Lung (tissue), 17 donors: ENCODE measurements at places on chromosomes 7 and 10. TPM values are rescaled to one million over a fixed set of nuclear protein-coding genes. Genes with fewer than 3 reads are reported as not detected.
A peak's percentile ranks its signal among the peaks of the same experiment; 100 is the strongest.

- no peak overlapping the region for H3K27ac ChIP-seq
- H3K36me3 ChIP-seq: no peaks in the 10 kb centered on the region
- H3K27me3 ChIP-seq: no peaks in the 10 kb centered on the region
Observed at GRCh38 chr10:129942391-129942790, 21.7 kb downstream of the EBF3 start.

GRCh38 chr10:35182631-35183510 lies 56.2 kb downstream of the CREM start:
- peaks cover 2% of the 10 kb centered on the region for H3K36me3 ChIP-seq
- no peak for DNase-seq
- H3K27ac ChIP-seq: no peak overlapping the region
- H3K27me3 ChIP-seq: no peaks in the 10 kb centered on the region

- DNase-seq: no peak
- H3K4me3 ChIP-seq: no peak overlapping the region
- peaks cover 40% of the 10 kb centered on the region for H3K36me3 ChIP-seq
- H3K4me1 ChIP-seq: no peaks in the 10 kb centered on the region
- no peak overlapping the region for H3K27ac ChIP-seq
- H3K27me3 ChIP-seq: no peaks in the 10 kb centered on the region
Observed at GRCh38 chr7:80213814-80214213, 79.2 kb downstream of the GNAI1 start.

- peaks cover 15% of the 10 kb centered on the region for H3K36me3 ChIP-seq
- H3K27ac ChIP-seq: peak overlapping the region; percentile 97
- H3K4me3 ChIP-seq: no peak overlapping the region
- peak; percentile 100 for DNase-seq
- no peaks in the 10 kb centered on the region for H3K27me3 ChIP-seq
Observed at GRCh38 chr7:4744391-4745264, 30.8 kb upstream of the AP5Z1 start.

DNA sequence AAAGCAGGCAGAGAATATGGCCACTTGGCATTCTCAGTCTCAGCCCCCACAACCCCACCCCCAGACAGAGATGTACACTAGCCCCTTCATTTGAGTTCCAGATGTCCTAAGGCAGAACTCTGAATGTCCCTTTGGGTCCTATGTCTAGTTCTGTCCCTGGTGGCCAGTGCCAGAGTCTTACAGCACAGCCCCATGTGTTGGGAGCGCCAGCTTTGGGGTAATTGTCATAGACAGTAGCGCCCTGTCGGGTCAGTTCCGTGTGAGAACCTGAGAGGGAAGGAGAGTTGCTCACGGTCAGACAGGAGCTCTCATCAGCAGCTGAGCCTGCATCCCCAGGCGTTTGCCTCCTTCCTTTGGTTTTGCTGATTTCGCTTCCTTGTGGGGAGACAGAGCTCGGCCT lies 94.9 kb upstream of the INSYN2A start:
- H3K36me3 ChIP-seq: no peaks in the 10 kb centered on the region
- H3K4me1 ChIP-seq: no peaks in the 10 kb centered on the region
- no peaks in the 10 kb centered on the region for H3K27me3 ChIP-seq
- no peak overlapping the region for H3K27ac ChIP-seq

GRCh38 chr10:33233221-33233620 lies 101.2 kb downstream of the NRP1 start:
- no peaks in the 10 kb centered on the region for H3K27me3 ChIP-seq
- no peak for DNase-seq
- no peaks in the 10 kb centered on the region for H3K36me3 ChIP-seq
- H3K27ac ChIP-seq: no peak overlapping the region
- no peak overlapping the region for H3K4me3 ChIP-seq

GRCh38 chr7:101138213-101138870 lies 11.4 kb downstream of the SERPINE1 start:
- DNase-seq: peak; percentile 42
- H3K4me3 ChIP-seq: no peak overlapping the region
- peaks cover 11% of the 10 kb centered on the region for H3K36me3 ChIP-seq
- peak overlapping the region; percentile 81 for H3K27ac ChIP-seq

- H3K36me3 ChIP-seq: no peaks in the 10 kb centered on the region
- no peaks in the 10 kb centered on the region for H3K4me1 ChIP-seq
- H3K27me3 ChIP-seq: no peaks in the 10 kb centered on the region
- H3K4me3 ChIP-seq: no peak overlapping the region
- DNase-seq: no peak
- H3K27ac ChIP-seq: no peak overlapping the region
Observed at GRCh38 chr7:99193527-99194220, 14.2 kb downstream of the KPNA7 start.

GRCh38 chr10:29223326-29223725 lies 65.5 kb upstream of the LYZL1 start:
- H3K36me3 ChIP-seq: no peaks in the 10 kb centered on the region
- no peaks in the 10 kb centered on the region for H3K4me1 ChIP-seq
- no peak overlapping the region for H3K4me3 ChIP-seq
- DNase-seq: no peak

- H3K36me3 ChIP-seq: peaks cover 24% of the 10 kb centered on the region
- no peak for DNase-seq
- H3K27me3 ChIP-seq: no peaks in the 10 kb centered on the region
- peak overlapping the region; percentile 38 for H3K27ac ChIP-seq
- peaks cover 29% of the 10 kb centered on the region for H3K4me1 ChIP-seq
Observed at GRCh38 chr10:102801496-102801895, 35.7 kb downstream of the CYP17A1 start.

- H3K4me1 ChIP-seq: peaks cover 18% of the 10 kb centered on the region
- DNase-seq: no peak
- no peaks in the 10 kb centered on the region for H3K36me3 ChIP-seq
- H3K4me3 ChIP-seq: no peak overlapping the region
- H3K27me3 ChIP-seq: no peaks in the 10 kb centered on the region
Observed at GRCh38 chr7:4706384-4707216, 24.5 kb downstream of the FOXK1 start.

GRCh38 chr10:29709484-29710002 lies 74.8 kb upstream of the SVIL start:
- H3K36me3 ChIP-seq: peaks cover 2% of the 10 kb centered on the region
- H3K4me3 ChIP-seq: no peak overlapping the region
- no peak for DNase-seq
- no peak overlapping the region for H3K27ac ChIP-seq
- H3K27me3 ChIP-seq: no peaks in the 10 kb centered on the region
- no peaks in the 10 kb centered on the region for H3K4me1 ChIP-seq

DNA sequence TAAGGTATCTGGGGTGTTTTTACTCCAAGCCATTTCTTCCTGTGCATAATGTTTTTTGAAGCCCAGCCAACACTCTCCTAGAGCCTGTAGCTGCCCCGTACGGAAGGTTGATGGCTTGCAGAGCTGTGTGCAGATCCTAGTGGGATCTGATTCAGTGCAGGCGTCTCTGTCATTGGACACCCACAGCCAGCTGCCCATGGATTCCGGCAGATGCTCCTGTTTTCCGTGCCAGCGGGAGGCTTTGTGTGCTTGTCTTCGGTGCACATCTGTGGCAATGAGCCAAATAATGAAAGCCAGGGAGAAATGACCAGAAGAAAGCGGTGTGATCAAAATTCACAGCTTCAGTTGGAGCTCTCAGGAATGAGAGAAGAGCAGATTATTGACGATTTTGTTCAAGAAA lies 426.4 kb downstream of the TYW1 start:
- no peak overlapping the region for H3K4me3 ChIP-seq
- H3K27me3 ChIP-seq: no peaks in the 10 kb centered on the region
- no peaks in the 10 kb centered on the region for H3K4me1 ChIP-seq
- DNase-seq: no peak

- peak; percentile 83 for DNase-seq
- no peaks in the 10 kb centered on the region for H3K27me3 ChIP-seq
- peaks cover 3% of the 10 kb centered on the region for H3K4me1 ChIP-seq
- H3K27ac ChIP-seq: no peak overlapping the region
- H3K36me3 ChIP-seq: no peaks in the 10 kb centered on the region
Observed at GRCh38 chr7:104923010-104923421, 91.0 kb upstream of the KMT2E start.

- no peaks in the 10 kb centered on the region for H3K4me1 ChIP-seq
- no peak overlapping the region for H3K27ac ChIP-seq
- DNase-seq: no peak
- no peaks in the 10 kb centered on the region for H3K36me3 ChIP-seq
- no peak overlapping the region for H3K4me3 ChIP-seq
Observed at GRCh38 chr7:87810130-87810529, 66.0 kb downstream of the SLC25A40 start.

- peak; percentile 44 for DNase-seq
- H3K4me1 ChIP-seq: no peaks in the 10 kb centered on the region
- no peak overlapping the region for H3K4me3 ChIP-seq
- no peaks in the 10 kb centered on the region for H3K27me3 ChIP-seq
Observed at GRCh38 chr7:123598657-123599056, 3.0 kb upstream of the ASB15 start.

- H3K4me1 ChIP-seq: no peaks in the 10 kb centered on the region
- H3K27me3 ChIP-seq: no peaks in the 10 kb centered on the region
- DNase-seq: no peak
- H3K4me3 ChIP-seq: no peak overlapping the region
- no peak overlapping the region for H3K27ac ChIP-seq
Observed at GRCh38 chr7:97422046-97422445, 304.5 kb downstream of the SDHAF3 start.

DNA sequence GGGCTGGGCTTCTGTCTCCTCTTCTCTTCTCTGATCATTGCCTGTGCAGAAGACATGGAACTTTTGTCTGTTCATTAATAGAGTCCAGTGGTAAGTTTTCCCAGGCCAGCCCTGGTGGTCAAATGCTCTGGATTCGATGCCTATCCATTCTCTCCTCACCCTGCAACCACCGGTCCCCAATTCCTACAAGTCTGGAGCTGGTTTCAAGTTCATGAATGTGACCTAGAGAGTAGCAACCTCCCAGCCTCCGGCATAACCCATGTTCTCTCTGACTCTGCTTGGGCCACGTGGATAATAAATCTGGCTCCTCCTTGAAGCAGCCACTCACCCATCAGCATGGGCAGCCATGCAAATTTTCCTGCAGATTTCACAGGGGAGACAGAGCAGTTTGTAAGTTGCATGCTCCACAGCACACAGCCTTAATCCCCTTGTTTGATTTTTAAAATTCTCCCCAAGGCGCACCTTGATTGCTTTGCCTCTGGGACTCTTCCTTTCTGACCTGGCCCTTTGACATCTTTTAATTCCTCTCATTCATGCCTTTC lies 37.3 kb upstream of the PDZD8 start:
- DNase-seq: no peak
- H3K27me3 ChIP-seq: no peaks in the 10 kb centered on the region
- H3K27ac ChIP-seq: no peak overlapping the region
- H3K36me3 ChIP-seq: no peaks in the 10 kb centered on the region
- no peaks in the 10 kb centered on the region for H3K4me1 ChIP-seq

DNA sequence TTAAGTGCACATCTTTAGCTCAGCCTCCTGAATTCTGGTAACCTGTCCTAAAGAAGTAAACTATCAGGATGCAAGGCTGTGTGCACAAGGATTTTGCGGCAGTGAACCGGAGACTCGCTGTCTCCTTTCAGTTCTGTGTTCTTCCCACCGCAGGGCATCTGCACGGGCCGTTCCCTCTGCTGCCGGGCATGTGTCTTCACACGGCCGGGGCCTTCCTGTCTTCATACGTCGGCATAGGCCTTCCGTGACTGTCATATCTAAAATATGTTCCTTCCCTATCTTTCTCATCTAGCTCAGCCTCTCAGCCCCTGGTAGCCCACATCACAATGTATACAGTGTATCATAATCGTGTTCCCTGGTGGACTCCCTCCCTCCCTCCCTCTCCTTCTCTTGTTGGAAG lies 16.4 kb downstream of the PALD1 start:
- H3K27ac ChIP-seq: no peak overlapping the region
- no peak overlapping the region for H3K4me3 ChIP-seq
- DNase-seq: no peak
- peaks cover 4% of the 10 kb centered on the region for H3K4me1 ChIP-seq
- no peaks in the 10 kb centered on the region for H3K36me3 ChIP-seq

- DNase-seq: no peak
- no peak overlapping the region for H3K4me3 ChIP-seq
- no peaks in the 10 kb centered on the region for H3K4me1 ChIP-seq
Observed at GRCh38 chr10:97307866-97308780, 10.9 kb upstream of the FRAT1 start.

GRCh38 chr7:1586827-1587705 lies 17.2 kb upstream of the PSMG3 start:
- H3K4me1 ChIP-seq: peaks cover under 1% of the 10 kb centered on the region
- no peaks in the 10 kb centered on the region for H3K36me3 ChIP-seq
- H3K4me3 ChIP-seq: no peak overlapping the region
- H3K27me3 ChIP-seq: no peaks in the 10 kb centered on the region
- no peak for DNase-seq

- H3K4me1 ChIP-seq: no peaks in the 10 kb centered on the region
- no peaks in the 10 kb centered on the region for H3K36me3 ChIP-seq
- no peak overlapping the region for H3K4me3 ChIP-seq
- peaks cover 2% of the 10 kb centered on the region for H3K27me3 ChIP-seq
- DNase-seq: no peak
Observed at GRCh38 chr10:17431871-17432311, 22.5 kb downstream of the ST8SIA6 start.

Gene SPRN
- polyA plus RNA-seq: 0.11 TPM

Gene CCDC7
- polyA plus RNA-seq: 1.8 TPM

Gene SPDYE2
- polyA plus RNA-seq: 0.14 TPM

Gene CYP2C19
- not detected for polyA plus RNA-seq

Gene ZC3HAV1L
- 1.6 TPM for polyA plus RNA-seq

Gene ELN
- polyA plus RNA-seq: 99.5 TPM

Gene DGKI
- polyA plus RNA-seq: 0.03 TPM

Gene CFTR
- polyA plus RNA-seq: 8.2 TPM

Gene SH2D4B
- polyA plus RNA-seq: 0.20 TPM
